Hematopoietic multipotent progenitor cell treated with erythropoietin and hydrocortisone succinate and interleukin-3 and kit ligand, for 15 days (in vitro differentiated cells): ENCODE measurements at places on chromosomes 3 and 15.
A peak's percentile ranks its signal among the peaks of the same experiment; 100 is the strongest.

- DNase-seq, result peak; percentile 18
These were observed 57.5 kb upstream of the SETMAR start for GRCh38 chr3:4245671-4246070.

- peak; percentile 22 for DNase-seq
These were observed 18.4 kb downstream of the TFRC start for GRCh38 chr3:196063456-196063855.

- no peak for DNase-seq
These were observed 6.6 kb downstream of the CBLB start for GRCh38 chr3:105862217-105862616.

GRCh38 chr3:12292770-12293169, 3.9 kb downstream of the PPARG start:
- DNase-seq, result no peak

DNA sequence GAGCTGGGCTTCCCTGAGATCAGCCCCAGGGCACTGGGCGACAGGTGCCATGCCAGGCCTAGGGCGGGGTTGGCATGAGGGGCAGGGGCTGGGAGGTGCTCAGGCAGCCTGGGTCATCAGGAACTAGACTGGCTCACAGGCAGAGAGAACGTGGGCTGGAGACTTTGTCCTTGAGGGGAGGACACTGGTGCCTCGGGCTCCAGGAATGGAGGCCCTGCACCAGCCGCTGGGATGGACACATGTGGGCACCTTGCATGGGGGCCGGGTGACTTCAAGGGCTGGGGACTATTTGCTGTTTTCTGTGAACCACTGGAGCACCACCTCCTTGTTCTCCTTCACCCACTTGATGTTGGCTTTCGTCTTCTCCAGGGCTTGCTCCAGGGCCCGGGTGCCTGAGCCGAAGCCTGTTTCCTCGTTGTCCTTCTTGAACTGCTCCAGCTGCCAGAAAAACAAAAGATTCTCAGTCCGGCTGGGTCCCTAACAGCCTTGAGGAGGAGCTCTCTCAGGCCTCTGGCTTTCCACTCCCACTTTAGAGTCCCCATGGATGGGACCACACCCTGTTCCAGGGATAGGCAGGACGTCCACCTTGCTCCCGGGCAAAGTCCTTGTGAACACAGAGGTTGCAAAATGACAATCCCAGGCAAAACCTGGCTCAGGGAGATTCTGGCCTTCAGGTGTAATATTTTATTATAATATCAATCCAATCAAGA, 9.1 kb downstream of the MESP2 start:
- DNase-seq, result no peak

- no peak for DNase-seq
These were observed 85.6 kb downstream of the IGF2BP2 start for GRCh38 chr3:185739264-185739701.

DNA sequence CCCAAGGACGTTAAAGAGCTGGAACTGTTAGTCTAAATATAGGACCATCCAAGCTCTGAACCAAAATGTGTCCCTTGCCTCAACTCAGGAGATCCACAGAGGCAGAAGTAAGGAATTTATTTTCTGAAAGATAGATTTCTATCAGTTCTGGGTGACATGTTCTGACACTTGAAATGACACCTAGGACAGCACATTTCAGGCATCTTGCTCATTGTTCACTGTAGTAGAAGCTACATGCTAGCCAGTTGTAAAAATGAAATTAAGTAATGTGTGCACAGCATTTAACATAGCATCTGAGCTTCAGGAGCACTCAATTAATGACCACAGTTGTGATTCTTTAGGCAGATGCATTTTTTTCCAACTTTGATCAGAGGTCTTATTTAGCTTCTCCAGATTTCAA, 567 bp downstream of the CCR2 start:
- no peak for DNase-seq

DNA sequence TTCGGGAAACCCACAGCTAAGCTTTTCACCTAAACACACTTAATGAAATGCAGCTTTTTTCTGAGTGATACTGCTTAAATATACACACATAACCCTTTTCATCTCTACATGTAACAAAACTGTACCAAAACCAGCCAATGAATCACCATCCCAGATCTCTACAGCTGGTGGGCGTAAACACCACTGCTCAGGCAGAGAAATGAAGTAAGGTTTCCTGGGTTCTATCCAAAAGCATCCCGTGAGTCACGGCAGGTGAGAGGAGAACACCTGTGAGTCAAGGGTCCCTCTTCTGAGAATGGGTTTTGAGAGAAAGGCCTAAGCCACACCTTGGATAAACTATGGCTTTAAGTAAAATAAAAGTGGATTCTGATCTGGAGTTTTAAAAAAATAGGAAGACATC, 2.6 kb downstream of the CLDN1 start:
- no peak for DNase-seq

DNA sequence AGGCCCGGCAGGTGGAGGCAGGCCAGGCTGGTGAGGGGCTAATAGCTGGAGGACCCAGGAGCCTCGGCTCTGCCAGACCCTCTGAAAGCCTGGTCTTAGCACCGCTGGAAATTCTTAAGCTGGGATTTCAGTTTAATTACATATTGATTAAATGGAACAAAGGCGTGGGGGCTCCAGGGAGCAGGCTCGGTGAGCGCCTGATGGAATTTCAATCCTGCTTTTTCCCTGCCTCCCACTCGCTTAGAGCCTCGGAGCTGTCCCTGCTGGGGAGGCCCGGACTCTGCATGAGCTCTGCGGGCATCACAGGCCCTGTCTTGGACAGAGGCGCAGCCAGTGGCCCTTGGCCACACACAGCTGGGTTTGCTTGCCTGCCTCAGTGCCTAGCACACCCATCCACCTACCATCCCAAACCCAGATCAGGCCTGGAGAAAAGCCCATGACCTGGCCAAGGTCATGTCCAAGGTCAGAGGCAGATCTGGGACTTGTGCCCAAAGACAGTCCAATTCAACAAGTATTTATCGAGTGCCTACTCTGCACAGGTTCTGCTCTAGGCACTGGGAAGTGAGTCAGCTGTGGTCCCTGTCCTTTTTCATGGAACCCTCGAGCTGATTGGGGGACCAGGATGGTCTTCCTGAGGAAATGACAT, 40.6 kb downstream of the LINGO1 start:
- DNase-seq, result no peak

- DNase-seq, result no peak
These were observed 21.2 kb upstream of the PRR23E start for GRCh38 chr3:127171721-127172120.

GRCh38 chr3:192897005-192897404, 20.7 kb downstream of the MB21D2 start:
- DNase-seq, result no peak

GRCh38 chr3:131819381-131820055, 215.3 kb downstream of the CPNE4 start:
- DNase-seq, result no peak
